ENCODE measurements at places on chromosomes 4 and X. TPM values are rescaled to one million over a fixed set of nuclear protein-coding genes. Genes with fewer than 3 reads are reported as not detected.

Gene LNX1
- total RNA-seq: not detected

Gene TAF7L
- total RNA-seq: 0.29 TPM

Gene PAK3
- 0.20 TPM for total RNA-seq

Gene RTL5
- total RNA-seq: 0.07 TPM

Gene TIGD4
- 0.34 TPM for total RNA-seq

Gene ARMCX2
- total RNA-seq: 3.4 TPM

Gene ZCCHC18
- 0.34 TPM for total RNA-seq

Gene DCAF8L2
- total RNA-seq: not detected

Gene ENAM
- total RNA-seq: not detected

Gene CXCL1
- not detected for total RNA-seq

Gene EGFL6
- 10.1 TPM for total RNA-seq

Gene DDIT4L
- total RNA-seq: 2.4 TPM

Gene GSX2
- not detected for total RNA-seq

Gene SPACA5
- not detected for total RNA-seq

Gene TFDP3
- total RNA-seq: not detected

Gene JCHAIN
- total RNA-seq: not detected

Gene NPNT
- not detected for total RNA-seq

Gene SLC9B2
- total RNA-seq: 30.1 TPM

Gene MTMR8
- total RNA-seq: 5.1 TPM

Gene SULT1E1
- total RNA-seq: not detected

Gene BRS3
- not detected for total RNA-seq

Gene TLR7
- total RNA-seq: 0.66 TPM

Gene NWD2
- not detected for total RNA-seq

Gene VCX3A
- not detected for total RNA-seq

Gene SMR3A
- not detected for total RNA-seq
